Astrocyte of the cerebellum (primary cell): ENCODE measurements at places on chromosomes 13 and 19.

GRCh38 chr13:47216176-47216822, 319.4 kb upstream of the HTR2A start:
- no peak for DNase-seq

- peak; percentile 64 for DNase-seq
These were observed 49.0 kb upstream of the OXGR1 start for GRCh38 chr13:97043302-97043701.

- no peak for DNase-seq
These were observed 8.2 kb upstream of the SERTM1 start for GRCh38 chr13:36665630-36666029.

DNA sequence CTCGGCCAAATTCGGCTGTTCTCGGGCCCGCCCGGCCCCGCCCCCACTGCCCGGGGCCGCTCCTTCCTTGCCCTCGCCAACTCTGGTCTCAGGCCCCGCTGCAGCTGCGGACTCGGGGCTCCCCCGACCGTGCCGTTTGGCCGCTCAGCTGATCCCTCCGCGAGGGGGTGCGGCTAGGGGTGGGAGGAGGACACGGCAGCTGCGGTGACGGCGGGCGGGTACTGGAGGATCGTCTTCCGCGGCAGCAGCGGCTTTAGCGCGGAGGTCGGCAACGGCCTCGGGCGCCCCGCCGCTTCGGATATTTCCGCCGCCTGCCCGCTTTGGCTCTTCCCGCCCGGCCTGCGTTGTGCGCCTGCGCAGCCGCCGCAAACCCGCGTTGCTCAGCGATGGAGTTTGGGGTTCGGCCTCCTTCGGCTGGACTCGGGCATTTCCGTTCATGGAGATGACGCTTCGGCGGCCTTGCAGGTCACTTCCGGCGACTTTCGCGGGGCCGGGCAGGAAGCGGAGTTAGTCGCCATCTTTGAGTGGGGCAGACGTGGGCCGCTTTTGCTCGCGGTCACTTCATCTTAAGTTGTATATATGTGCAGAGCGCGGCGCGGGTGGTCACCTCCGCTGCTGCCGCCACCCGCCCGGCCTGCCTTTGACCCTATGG, 338 bp upstream of the UBE2M start:
- DNase-seq: peak; percentile 97
